ENCODE measurements at places on chromosomes 11 and 22.

DNA sequence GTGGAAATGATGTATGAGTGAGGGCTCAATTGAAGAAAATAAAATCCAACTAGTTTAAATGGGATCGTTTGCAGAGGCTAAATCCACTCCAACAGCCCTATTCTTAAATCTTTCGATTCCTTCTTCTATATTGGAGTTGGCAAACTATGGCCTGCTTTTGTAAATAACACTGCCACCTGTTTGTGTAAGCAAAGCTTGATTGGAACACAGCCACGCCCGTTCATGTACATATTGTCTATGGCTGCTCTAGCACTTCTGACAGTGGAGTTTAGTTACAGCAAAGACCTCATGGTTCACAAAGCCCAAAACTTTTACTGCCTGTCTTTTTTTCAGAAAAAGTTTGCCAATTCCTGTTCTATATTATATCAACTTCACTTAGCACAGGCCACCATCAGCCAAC is 40.6 kb upstream of the RCN1 start:
- no peak for DNase-seq

DNA sequence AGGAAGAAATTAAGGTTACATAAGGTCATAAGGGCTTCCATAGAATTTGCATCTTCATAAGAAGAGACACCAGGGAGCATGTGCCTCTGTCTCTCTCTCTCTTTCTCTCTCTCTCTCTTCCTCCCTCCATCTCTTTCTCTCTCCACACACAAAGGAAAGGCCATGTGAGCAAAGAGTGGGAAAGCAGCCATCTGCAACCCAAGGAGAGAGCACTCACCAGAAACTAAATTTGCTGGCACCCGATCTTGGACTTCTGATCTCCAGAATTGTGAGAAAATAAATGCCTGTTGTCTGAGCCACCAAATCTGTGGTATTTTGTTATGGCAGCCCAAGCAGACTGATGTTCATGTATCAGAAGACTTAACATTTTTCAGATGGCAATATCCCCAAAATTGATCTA is 6.4 kb upstream of the KRTAP5-10 start:
- no peak for DNase-seq

DNA sequence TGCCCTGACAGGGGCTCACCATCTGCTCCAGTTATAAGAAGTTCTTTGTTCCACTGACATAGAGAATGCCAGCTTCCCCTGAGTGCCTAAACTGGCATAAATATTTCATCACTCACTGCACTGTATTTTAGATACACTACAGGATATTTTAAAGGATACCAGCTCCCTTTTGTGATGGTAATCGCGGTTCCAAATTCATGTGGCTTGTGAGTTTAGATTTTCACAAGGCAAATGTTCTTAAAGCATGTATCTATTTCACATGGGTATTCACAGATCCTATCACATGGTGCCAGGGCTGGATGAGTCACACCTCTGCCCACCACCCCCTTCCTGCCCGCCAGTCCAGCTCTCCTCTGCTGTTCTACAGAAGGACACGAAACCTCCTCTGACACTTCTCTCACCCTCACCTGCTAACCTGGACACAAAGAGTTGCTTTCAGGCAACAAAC is 105.5 kb downstream of the KCNC1 start:
- DNase-seq = no peak

- peak; percentile 27 for DNase-seq
Measured at GRCh38 chr11:61737131-61737530, 15.3 kb upstream of the MYRF start.

GRCh38 chr11:26632691-26633159 is 60.7 kb upstream of the MUC15 start:
- DNase-seq = no peak

DNA sequence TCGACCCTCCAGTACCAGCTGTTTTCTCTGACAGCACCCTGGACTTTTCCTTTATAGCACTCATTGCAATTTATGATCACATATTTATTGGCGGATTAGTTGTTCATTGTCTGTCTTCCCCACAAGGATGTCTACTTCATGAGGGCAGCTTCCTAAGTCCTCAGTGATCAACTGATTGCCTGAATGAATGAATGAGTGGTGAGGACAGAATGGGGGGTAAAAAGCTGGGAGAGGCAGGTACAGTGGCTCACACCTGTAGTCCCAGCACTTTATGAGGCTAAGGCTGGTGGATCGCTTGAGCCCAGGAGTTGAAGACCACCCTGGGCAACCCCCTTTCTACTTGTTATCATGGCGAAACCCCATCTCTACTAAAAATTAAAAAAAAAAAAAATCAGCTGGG is 11.1 kb upstream of the SOX10 start:
- DNase-seq = no peak

- DNase-seq = no peak
Measured at GRCh38 chr11:120717623-120718022, 206.1 kb downstream of the GRIK4 start.

DNA sequence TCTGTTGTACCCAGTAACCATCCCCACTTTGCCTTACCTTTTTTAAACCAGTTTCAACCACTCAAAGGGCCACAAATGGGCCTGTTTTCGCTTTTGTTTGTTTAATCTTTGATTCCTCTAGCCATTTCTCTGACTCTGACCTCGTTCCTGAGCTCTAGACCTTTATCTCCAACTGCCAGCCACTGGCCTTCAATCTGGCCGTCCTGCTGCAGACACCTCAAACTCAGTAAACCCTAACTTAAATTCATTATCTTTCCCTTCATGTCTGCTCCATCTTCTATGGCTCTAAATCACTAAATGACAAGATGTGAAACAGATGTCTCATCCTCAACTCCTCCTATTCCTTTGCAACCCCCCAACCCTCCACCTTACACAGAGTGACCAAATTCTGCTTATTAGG is 1.3 kb upstream of the GDPD4 start:
- DNase-seq = no peak

DNA sequence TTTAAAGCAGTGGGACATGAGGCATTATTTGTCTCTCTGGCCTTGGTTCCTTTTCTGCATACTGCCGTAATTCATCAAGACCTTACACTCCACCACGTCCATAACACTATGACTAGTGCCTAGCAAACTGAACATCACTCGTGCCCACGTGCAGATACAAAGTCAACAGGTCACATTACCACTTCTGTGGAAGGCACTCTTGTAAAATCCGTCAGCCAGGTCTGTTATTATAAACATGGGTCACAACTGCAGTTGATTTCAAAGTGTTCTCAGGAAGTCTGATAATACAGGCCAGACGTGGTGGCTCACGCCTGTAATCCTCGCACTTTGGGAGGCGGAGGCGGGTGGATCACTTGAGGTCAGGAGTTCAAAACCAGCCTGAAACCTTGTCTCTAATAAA is 14.1 kb downstream of the VSIG10L2 start:
- no peak for DNase-seq

GRCh38 chr11:115247361-115247760 is 256.9 kb downstream of the CADM1 start:
- DNase-seq = no peak
